ENCODE measurements at places on chromosomes 1 and 21.

DNA sequence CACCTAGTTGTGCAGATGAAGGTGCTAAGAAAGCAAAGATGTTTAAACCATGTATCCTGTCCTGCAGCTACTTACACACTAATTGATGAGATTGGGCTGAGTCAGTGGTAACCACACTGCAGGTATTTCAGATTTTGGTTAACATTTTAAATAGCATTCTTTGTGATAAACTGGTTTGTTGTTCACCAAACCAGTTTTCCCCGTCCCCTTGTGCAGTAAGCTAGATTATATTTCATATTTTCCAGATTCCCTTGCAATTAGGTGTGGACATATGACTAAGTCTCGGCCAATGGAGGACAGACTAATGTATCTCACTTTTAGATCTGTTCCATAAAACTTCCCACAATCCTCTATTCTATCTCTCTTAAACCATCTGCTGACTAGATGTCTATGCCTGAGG, 320.4 kb downstream of the RWDD3 start:
- DNase-seq = no peak

DNA sequence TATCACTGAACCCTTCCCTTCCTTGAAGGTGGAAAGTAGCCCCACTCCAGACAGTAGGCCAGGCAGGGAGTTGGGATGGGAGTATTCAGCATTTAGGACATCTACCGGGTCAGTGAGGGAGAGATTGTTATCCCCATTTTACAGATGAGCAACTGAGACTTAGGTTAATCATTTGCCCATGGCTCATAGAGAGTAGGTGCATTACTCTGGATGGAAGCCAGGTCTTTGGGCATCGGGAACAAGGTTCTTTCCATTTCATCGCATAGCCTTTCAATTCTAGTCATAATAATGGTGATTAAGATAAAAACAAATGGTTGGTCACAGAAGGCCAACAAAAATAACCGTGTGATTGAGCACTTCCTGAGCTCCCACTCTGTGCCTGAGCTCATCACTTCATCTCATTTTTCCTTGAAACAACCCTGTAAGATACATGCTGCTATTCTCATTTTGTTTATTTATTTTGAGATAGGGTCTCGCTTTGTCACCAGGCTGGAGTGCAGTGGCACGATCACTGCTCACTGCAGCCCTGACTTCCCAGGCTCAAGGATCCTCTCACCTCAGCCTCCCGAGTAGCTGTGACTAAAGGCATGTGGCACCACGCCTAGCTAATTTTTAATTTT, 64.8 kb downstream of the NAV1 start:
- DNase-seq = no peak

DNA sequence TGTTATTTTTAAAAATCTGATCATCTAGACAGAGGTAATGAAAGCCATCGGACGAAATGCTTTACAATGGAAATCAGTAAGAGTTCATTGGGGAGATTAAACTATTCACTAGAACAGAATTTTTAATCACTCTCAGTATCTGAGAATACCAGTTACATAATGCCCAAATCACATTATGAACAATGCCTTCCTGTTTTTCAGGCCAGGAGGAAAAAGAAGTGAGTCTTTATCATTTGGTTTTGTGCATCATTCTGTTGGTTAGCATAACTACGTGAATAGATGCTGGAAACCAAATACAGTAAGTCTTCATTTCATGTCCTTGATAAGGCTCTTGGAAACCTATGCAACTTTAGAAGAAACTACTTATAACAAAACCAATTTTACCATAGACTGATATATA, 18.0 kb upstream of the ASB17 start:
- DNase-seq = no peak

- no peak for DNase-seq
Observed at GRCh38 chr1:113275691-113276090, 114.6 kb upstream of the MAGI3 start.

GRCh38 chr1:234144901-234145300, 228.4 kb upstream of the COA6 start:
- no peak for DNase-seq

DNA sequence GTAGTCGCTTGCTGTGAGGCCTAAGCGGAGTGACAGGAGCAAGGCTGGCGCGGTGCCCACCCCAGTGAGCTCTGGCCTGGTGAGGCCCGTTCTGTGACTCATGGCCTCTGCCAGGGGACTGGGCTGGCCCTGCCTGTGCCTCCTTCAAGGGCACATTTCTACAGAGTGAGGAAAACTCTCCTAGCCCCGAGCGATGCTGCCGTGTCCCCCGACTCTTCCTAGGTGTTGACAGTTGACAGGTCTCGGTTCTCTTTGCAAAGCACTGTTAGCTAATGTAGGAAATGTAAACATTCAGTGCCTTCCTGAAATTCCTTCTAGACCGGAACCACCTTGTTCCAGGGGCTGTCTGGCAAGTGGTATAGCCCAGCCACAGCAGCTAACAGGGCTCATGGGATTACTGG, 43.9 kb downstream of the ABCG1 start:
- DNase-seq = no peak

- peak; percentile 21 for DNase-seq
Observed at GRCh38 chr1:214441119-214441518, 110.3 kb downstream of the PTPN14 start.

DNA sequence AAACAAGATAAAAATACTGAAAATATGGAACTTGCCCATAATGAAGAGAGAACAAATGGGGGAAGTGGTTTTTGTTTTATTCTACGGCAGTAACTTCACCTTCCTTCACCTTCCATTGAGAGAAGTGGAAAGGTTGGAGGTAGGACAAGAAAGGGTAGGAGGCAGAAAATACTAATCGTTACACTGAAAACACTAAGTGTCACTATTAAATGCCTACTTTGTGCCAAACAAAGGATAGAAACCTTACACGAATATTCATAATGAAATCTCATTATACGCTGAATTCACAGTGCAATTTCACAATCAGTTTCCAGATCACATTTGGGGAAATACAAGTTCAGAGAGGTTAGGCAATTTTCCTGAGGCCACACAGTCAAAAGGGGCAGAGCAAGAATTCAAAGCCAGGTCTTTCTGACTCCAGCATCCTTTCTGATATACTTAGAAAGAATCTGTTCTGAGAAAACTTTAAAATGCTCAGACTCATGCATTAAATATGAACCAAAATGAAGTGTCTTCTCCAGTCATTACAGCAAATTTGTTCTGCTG, 3.0 kb downstream of the TIAM1 start:
- no peak for DNase-seq

DNA sequence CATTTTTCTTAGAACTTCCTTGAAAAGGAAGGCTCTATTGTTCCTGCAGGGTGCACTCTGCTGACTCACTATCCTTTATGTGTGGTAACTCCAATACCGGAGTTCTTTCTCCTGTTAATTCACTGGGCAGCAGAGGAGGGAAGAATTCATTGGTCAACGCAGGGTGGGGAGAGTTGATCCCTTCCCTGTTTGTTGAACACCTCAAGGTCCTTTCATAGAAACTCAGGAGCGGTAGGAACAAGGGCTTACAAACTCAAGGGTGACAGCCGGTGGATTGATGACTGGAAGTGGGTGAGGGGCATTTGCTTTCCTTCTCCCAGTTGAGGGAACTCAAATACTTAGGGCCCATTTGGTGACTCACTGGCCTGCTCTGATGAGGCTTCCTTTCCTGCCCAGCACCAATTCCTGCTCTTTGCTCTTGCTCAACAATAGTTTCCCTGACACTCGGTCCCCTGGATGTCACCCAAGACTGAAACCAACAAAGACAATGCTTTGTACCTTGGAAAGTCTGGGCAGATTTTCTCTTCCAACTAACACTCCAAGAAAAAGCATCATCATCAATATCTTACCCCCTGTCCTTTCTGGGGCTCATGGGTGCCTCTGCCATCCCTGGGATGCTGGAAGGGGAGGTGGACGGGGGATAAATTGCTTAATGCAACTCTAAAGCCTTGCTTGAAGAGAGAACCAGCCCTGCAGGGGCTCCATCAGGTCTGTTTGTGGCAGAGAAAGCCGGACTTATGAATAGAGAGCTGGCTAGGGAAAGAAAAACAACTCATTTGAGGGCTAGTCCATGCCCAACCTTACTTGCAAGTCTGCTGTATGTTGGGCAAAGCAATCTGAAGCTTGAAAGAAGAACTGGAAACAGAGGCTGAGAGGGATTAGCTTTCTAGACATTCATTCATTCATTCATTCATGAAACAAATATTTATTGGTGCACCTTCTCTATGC, 9.3 kb downstream of the SLC26A9 start:
- DNase-seq = no peak

GRCh38 chr1:111569913-111570312, 49.7 kb upstream of the RAP1A start:
- DNase-seq = no peak

Measured in right hindlimb (tissue), 1 donor.